Osteocyte (in vitro differentiated cells): ENCODE measurements at places on chromosomes 3 and 15. TPM values are rescaled to one million over a fixed set of nuclear protein-coding genes. Genes with fewer than 3 reads are reported as not detected.

Gene FAH
- total RNA-seq, result 9.5 and 12.9 TPM in 2 replicates

- DNase-seq, result no peak
Measured at GRCh38 chr3:172203522-172204258, 164.3 kb downstream of the FNDC3B start.

Gene AMOTL2
- 195 and 199 TPM in 2 replicates for total RNA-seq

- no peak for DNase-seq
Measured at GRCh38 chr3:184405075-184406030, 25.5 kb downstream of the CHRD start.

GRCh38 chr15:40048926-40049475 is 10.0 kb upstream of the SRP14 start:
- peak; percentile 17 for DNase-seq

DNA sequence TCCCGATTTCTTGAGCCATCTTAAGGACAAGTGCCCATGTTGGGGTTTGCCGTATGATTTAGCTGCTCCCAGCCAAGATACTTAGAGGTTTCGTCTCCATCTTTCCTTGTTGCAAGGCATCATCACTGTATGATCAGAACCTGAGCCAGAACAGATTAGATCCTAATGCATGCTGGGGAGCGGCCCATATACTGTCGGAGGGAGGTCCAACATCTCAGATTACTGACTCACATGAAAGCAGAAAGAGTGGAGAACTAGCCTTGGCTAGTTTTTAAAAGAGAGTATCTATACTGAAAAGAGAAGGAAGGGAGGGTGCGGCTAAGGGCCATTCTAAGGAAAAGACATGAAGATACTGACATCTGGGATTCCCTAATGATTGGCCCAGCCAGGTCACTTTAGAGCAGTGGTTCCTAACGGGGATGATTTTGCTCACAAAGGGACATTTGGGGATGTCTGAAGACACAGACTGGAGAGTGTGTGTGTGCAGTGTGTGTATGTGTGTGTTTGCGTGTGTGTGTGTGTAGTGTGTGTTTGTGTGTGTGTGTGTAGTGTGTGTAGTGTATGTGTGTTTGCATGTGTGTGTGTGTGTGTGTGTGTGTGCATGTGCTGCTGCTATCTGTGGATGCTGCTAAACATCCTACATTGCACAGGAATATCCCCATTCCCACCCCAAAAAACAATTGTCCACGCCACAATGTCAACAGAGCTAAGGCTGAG is 12.3 kb upstream of the LYSMD4 start:
- DNase-seq, result no peak

Gene SERPINI2
- total RNA-seq, result not detected in 2 replicates

DNA sequence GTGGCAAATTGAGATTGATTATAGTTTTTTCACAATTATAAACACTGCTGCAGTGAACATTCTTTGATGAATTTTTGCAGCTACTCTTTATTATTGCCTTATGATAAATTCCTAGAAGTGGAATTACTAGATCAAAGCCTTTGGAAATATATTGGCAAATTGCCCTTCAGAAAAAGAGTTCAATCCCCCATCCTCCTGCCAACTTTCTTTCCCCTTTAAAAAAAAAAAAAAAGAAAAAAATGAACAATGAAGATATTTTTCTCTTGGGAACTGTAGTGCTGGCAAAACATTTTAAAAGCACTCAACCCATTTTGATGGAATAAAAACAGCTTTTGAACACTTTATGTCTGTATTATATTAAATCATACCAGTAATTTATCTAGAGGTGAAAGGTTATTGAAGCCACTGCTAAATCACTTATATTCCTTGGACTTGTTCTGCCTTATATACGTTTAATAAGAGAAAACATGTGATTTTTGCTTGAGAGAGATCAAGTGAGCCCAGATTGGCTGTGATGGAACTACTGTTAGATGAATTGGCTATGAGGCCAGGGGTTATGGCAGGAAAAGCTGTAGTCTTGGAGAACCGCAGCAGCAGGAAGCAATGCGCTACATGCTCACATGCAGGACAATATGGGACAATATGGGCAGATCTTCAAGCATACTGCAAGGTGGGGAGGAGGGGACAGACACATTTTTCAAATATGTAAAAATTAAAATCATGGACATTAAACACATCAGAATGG is 212.8 kb upstream of the C2CD4B start:
- DNase-seq, result no peak

DNA sequence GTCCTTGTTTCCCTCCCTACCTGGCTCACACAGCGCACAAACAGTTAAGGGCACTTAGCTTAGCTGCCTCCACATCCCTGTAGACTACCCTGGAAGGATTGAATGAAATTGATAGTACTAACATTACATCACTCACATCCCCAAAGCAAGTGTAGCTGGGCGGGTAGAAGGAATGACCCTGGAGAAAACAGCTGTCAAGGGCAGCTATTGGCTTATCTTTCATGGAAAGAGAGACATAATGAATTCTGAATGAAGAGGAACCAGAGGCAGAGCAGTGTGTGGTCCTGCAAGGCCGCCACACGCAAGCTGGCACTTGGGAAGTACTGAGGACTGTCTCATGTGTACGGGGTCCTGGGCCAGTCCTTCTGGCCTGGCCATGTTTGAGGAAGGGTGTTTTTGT is 369.6 kb upstream of the RGMA start:
- DNase-seq, result no peak

Gene CCDC54
- total RNA-seq, result not detected in 2 replicates

GRCh38 chr15:58552505-58553364 is 120.9 kb downstream of the LIPC start:
- DNase-seq, result no peak
